Activated naive CD4-positive, alpha-beta T cell treated with Interleukin-2 at 50 U/mL for 16 hours (primary cell): ENCODE measurements at places on chromosomes 1 and 21.

DNA sequence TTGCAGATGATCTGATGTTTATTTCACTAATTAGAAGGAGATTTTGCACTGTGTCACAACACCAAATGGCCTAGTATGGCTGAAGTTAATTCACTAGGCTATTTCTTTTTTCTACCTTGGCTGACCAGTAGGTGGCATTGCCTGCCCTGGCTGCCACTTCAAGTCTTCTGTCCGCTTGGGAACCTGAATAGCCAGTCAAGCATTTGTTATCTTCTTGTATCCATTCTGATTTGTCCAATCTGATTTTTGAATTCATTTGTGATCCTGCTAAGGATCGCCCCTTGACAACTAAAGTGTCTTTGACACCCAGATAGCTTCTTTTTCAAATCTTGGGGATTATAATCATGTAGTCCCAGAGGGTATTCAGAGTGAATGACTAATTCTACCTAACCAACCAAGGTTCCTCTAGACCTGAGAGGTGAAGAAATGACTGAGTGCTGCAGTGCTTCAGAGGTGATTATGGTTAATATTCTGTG, 99.4 kb downstream of the GIPC2 start:
- DNase-seq, result peak; percentile 15

DNA sequence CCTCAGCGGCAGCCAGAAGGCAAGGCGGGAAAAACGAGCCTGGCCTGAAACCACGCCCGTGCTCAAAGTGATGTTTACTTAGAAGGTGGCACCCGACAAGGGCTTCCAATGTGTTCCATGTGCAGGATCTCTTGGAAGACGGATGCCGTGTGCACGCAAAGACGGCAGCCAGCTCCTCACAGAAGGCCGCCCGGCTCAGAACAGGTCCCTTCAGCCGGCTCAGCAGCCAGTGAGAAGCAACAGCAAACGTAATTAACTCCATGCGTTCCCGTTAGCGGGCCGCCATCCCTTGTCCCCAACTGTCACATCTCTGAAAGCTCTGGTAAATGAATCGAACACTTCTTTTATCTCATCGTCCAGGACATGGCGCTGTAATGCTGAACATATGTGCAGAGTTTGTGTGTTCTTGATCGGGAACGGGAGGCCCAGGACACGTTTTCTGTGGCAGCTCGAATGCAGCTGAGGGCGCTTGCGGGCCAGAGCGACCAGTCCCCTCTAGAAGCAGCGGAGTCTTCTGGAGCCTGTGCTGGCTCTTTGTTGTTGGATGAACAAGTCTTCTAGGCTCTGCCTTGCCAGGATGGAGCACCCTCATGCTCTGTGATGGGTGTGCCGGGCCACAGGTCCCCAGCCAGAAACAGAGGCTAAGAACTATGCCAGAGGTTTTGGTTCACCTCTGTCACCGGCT, 94.6 kb upstream of the ARHGEF16 start:
- DNase-seq, result no peak

DNA sequence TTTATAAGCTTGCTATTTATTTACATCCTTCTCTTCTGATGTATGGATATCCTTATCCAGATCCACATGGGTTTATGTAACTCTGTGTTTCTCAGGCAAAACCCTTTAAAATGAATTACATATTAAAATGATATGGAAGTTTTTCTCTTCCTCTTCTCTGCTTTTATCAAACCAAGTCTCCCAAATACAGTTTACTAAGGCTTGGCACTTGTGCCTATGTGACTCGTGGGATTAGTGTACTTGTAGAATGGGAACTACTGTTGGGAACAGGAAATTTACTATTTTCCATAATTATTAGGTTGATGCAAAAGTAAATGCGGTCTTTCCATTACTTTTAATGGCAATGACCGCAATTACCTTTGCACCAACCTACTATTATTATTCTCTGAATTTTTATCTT, 14.8 kb downstream of the SIM2 start:
- no peak for DNase-seq

DNA sequence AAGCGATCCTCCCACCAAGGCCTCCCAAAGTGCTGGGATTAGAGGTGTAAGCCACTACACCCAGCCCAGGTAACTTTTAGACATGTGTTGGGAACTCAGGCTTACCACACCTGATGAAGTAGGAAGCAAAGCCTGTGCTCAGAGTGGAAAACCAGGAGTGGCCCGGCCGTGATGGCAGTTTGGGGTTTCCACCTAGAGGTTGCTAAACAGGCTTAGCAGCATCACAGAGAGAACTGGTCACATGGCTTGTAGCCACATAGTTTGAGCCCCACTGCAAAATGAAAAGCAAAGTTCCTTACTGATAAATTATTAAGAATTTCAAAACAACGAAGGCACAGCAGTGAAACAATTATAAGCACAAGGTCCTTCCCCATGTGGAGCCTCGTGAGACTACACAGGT, 142.6 kb upstream of the CXADR start:
- DNase-seq, result no peak

DNA sequence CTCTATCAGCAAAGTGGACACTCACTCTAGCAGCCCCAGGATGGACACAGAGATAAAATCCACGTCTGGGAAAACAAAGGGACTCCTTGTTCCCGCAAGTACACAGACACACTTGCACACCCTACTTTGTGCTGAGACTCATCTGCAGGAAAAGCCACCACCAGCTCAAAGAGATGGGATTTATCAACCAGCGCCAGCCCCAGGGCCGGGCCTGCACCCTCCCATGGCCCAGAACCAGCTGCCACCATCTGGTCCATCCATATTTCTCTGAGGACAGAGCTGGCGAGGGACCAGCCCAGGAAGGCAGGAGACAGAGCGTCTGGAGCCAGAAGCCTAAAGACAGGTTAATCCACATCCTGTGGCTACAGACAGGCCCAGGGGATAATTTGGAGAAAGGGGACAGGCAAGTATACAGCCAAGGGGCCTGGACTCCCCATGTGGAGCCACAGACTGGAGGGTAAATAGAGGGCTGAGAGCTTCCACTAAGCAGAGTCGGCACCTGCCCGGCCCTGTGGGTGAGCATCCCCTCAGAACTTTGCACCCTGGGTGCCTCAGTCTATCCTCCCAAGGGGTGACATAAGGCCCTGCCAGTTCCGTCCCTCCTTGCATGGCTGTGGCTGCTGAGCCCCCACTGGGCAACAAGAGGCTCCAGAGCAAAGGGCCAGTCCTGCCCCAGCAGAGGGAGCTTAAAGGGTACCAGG, 233.9 kb downstream of the PTPRU start:
- DNase-seq, result no peak

- no peak for DNase-seq
These were observed 6.2 kb downstream of the NPHP4 start for GRCh38 chr1:5986018-5986417.

DNA sequence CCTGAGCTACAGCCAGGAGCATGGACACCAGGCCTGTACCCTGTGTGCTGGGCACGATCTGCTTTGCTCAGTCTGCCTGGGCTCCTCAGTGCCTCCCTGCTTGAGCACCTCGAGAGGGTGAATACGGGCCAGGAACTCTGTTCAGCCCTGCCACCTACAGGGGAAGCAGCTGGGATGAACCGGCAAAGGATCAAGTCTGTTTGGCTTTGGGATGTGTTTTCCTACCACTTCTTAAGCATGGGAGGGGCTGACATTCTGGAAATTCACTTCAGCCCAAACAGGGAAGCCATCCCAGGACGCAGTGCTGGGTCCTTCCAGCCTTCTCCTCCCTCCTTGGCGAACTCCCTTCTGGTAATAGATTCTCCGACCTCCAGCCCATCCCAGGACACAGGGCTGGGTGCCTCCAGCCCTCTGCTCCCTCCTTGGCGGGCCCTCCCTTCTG, 55.8 kb upstream of the SELENON start:
- no peak for DNase-seq

DNA sequence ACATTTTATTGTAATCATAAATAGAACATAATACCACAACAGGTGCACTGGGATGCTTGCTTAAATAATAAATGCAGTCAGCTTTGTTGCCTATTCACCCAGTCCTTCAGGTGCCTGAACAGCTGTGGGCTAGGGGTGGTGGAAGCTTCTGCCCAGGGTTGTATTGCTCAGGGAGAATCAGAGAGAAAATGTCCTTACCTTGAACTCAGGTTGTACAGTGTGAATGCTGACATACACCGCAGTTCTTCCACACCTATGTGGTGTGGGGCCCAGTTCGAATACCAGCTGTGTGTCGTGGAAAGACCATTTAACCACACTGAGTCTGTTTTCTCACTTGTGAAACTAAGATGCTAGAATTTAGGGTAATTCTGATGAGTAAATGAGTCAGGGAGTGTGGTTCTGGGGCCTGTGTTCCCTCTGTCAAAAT, 115.7 kb upstream of the ATP1A1 start:
- DNase-seq, result no peak

DNA sequence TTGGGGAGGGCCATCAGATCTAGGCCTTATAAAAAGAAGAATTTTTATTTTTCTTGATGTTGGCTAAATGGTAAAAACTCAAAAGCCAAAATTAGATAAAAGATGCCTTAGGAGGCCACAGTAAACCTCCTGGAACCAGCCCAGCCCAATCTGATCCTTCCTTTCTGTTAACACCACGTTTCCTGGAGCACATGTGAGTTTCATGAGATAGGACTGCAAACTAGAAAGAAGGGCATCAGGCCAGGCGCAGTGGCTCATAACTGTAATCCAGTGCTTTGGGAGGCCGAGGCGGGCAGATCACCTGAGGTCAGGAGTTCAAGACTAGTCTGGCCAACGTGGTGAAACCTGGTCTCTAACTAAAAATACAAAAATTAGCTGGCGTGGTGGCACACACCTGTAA, 6.7 kb downstream of the HSF2BP start:
- no peak for DNase-seq

- DNase-seq, result no peak
These were observed 126.5 kb upstream of the TNFSF4 start for GRCh38 chr1:173333581-173333980.

- DNase-seq, result no peak
These were observed 63.8 kb upstream of the CSF1 start for GRCh38 chr1:109846846-109847245.

- no peak for DNase-seq
These were observed 35.9 kb upstream of the RASAL2 start for GRCh38 chr1:178057912-178058534.

DNA sequence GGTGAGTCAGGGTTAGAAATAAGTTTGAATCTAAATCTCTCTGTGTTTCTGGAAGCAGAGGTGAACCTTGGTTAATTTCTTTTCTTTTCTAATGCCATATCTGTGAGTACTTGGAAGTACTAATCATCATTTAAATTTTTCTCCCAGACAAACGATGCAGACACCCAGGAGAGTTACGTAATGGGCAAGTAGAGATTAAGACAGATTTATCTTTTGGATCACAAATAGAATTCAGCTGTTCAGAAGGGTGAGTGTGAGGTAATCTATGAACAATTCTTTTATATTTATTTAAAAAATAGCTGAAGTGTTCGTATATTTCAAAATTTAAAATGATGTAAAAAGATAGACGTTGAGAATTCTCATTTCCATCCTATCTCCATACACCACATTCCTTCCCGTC, 11.2 kb downstream of the C4BPA start:
- DNase-seq, result no peak

DNA sequence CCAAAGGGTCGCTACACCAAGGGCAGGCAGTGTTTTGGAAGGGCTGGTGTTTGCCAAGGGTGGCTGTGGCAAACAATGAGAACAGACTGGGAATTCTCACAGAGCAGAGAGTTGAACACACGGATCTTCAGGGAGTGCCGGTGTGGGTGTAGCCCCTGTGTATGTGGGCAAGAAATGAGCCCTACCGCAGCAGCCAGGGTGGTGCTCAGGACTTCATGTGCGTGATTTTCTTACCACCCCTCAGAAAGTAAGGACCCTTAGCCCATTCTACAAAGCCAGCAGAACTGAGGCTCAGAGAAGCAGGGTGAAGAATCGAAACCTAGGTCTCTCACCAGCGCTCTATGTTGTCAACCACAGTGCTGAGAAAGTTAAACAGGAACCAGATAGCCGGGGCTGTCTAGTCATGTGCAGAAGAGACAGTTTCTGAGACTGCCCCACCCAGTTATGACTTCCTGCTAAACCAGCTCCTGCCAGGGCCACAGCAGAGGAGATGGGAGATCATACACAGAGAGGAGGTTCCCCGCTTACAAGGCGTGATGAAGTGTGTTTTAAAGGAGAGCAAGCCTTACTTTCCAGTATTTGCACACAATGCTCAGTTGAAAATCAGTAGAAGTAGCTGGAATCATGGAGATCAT, 21.9 kb upstream of the MORC3 start:
- peak; percentile 63 for DNase-seq

DNA sequence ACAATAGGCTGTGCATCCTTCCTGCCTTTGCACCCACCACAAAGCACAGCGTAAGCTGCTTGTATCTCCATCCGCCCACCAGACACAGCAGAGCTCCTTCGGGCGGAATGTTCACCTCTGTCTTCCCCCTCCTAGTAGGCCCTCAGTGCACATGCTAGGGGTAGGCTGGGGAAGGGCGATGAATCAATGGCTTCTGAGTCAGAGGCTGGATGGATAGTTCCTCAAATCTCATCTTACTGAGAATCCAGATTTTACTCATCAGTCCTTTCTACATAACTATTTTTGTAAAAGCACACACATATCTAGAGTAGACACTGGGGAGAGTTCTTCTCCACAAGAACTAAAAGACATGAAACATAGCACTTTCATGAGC, 73.8 kb downstream of the BCAR3 start:
- DNase-seq, result peak; percentile 63
